ENCODE measurements at places on chromosomes 4 and X. TPM values are rescaled to one million over a fixed set of nuclear protein-coding genes. Genes with fewer than 3 reads are reported as not detected.

MAMLD1 gene
- 0.42 TPM for total RNA-seq

XKRX gene
- 0.66 TPM for total RNA-seq

REPS2 gene
- 1.7 TPM for total RNA-seq

NUDT11 gene
- 5.2 TPM for total RNA-seq

GAGE12F gene
- total RNA-seq, result not detected

GRCh38 chrX:102546828-102547493 is 30.4 kb upstream of the TMSB15A start:
- no peak for DNase-seq
